ENCODE measurements at places on chromosomes 2 and 18.

GRCh38 chr2:71395471-71395870 is 57.9 kb upstream of the DYSF start:
- no peak for DNase-seq

- no peak for DNase-seq
These were observed 4.8 kb downstream of the ASB18 start for GRCh38 chr2:236259371-236259770.

DNA sequence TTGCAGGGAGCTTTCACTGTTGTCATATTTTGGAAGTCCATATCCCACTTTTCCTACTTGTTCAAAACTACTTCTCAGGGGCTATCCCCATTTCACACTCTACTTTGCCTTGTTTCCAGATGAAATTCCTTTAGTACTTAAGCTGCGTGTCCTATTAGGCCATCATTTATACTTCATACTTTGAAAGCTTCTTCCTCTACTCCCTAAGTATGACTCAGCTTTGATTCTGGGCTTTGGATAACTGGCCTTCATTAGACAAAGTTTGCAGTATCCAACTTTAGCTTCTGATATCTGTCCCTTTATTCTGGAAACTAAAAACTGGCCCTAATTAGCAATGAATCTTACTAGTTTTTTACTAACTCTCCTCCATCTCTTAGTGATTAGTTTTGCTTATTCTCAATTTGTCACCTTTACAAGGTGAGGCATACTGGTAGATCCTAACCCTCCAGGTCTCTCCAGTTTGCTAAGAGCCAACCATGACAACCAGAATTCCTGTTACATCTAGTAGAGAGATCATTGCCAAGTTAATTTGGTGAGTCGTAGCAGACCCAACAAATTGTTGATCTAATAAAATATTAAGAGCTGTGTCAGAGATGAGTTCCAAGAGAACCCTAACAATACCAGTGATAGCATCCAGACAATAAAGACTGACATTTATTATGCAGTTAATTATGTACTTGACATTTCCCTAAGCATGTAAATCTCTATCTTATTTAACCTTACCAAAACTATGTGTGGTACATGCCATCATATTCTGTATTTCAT is 31.2 kb upstream of the ITGAV start:
- DNase-seq: no peak

GRCh38 chr18:79472946-79473345 is 77.2 kb downstream of the NFATC1 start:
- no peak for DNase-seq

- no peak for DNase-seq
These were observed 27.2 kb downstream of the CCBE1 start for GRCh38 chr18:59669872-59670657.

DNA sequence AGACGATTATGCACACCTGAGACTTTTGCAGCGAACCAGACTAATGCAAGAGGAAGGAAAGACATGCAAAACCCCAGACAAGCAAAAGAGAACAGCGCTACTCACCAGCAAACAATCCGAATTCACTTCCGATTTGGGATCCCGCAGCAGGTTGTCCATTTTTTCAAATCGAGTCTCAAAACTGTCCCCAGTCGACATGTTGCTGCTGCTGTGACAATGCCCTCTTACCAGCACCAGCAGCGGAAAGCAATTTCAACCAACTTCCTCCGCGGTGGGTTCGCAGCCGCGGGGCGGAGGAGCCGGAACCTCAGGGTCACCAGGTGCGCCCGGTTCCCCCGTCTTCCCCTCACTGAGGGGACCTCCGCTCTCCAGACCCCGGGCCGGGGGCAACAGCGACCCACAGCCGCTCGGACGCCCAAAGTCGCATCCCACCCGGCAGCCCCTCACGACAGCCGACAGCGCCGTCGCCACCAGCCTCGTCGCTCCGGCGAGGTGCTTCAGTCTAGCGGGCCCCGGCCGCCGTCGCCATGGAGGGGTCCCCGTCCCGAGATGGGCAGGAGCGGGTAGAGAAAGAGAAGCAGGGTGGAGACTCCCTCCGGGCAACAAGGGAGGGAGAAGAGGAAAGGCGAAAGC is 784 bp downstream of the ROCK1 start:
- peak; percentile 77 for DNase-seq

DNA sequence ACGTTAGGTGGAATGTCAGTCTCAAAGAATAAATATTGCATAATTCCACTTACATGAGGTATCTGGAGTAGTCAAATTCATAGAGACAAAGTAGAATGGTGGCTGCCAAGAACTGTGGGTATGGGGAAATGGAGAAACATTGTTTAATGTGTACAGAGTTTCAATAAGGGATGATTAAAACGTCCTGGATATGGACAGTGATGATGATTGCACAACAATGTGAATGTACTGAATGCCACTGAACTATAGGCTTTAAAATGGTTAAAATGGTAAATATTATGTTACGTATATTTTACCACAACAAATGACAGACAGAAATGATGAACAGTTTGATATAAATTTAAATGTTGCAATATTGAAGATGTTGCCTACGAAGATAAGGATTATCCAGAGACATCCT is 602.0 kb upstream of the PKDCC start:
- DNase-seq: no peak

- peak; percentile 24 for DNase-seq
These were observed 162.7 kb upstream of the ETAA1 start for GRCh38 chr2:67234440-67234839.

- DNase-seq: peak; percentile 61
These were observed 18.1 kb upstream of the E2F6 start for GRCh38 chr2:11483806-11484617.

- peak; percentile 31 for DNase-seq
These were observed 36.0 kb downstream of the PAIP2B start for GRCh38 chr2:71190656-71191569.

DNA sequence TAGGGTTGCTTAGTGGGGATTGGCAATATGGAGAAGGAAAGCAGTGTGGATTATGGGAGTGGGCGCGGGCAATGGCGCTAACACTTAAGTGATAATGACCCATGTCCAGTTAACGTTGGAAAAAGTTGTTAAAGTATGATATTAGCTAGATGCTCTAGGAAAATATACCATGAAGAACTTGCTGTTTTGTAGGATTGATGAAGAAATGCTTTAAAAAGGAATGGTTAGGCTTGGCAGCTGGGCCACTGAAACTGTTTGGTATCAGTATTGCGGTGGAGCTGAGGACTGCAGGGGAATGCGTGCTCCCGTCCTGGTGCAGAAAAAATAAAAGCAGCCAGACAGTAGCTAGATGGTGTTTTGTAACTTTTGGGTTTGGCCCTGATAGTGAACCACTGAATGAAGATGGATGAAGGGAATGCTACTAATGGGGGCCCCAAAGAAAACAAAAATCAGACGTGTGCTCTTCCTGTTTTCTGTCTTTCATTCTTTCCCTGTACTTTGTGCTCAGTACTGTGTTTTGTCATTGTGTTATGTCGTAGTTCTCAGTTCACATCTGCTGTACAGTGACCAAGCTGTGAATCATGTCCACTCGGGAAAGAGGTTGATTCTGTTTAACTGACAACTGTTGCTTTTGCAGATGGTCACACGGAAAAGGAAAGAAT is 999 bp downstream of the INSIG2 start:
- peak; percentile 66 for DNase-seq

DNA sequence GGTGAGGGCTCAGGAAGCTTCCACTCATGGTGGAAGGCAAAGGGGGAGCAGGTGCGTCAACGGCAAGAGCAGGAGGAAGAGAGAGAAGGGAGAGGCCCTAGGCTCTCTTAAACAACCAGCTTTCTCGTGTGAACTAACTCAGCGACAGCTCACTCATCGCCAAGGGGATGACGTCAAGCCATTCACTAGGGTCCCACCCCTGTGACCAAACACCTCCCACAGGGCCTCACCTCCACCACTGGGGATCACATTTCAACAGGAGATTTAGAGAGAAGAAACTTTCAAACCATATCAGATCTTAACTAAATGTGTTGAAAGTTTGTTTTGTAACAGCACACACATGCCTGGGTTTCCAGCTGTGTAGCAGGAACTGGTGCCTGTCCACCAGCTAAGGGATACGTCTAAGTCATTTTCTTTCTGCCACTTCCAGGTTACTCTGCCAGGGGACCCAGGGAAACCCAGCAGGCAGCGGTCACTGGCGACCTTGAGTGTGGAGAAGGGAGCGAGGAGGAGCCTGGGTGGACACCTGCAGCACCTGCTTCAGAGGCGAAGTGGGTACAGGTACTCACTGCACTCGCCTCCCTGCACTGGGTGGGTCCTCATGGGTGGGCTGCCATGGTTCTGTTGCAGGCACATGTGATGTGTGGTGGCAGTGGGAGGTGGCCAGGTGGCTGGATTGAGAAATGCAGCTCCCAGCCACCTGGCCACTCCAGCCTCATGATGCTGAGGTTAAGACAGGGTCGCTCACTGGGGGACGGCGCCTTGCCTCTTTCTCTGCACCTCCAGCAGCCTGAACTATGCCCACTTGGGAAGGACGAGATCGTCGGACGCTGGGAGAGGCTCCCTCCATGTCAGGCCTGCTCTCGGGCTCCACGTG is 8.4 kb upstream of the GPC1 start:
- DNase-seq: no peak

- DNase-seq: no peak
These were observed 8.5 kb downstream of the TYW5 start for GRCh38 chr2:199946836-199947235.

- no peak for DNase-seq
These were observed 58.9 kb downstream of the EML4 start for GRCh38 chr2:42228101-42228500.
